Naive thymus-derived CD8-positive, alpha-beta T cell (primary cell): ENCODE measurements at places on chromosomes 12 and 14. TPM values are rescaled to one million over a fixed set of nuclear protein-coding genes. Genes with fewer than 3 reads are reported as not detected.

ABCD2 gene
- total RNA-seq: 22.9 TPM

TAS2R13 gene
- total RNA-seq: 1.2 TPM

SPIC gene
- total RNA-seq: not detected

KLRC1 gene
- total RNA-seq: 4.4 TPM

DNA sequence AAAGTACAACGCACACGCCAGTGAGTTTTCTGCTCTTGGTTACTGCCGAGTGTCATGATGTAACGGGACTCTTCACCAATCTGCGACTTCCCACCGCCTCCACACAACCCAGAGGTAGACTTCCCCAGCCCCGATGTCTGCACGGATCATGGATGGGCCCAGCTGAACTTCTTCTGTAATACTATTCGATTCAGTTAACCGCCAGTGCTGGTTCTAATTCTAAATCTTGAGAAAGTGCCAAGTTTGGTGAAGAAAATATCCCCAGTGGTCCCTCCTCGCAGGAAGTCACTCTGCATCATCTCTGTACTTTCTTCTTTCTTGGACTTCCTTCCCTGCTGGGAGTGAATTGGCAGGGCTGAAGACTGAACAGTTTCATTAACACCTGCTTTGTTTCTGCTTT lies 77.6 kb upstream of the SLC35F4 start:
- no peak for DNase-seq
- H3K36me3 ChIP-seq: no peaks in the 10 kb centered on the region
- no peak overlapping the region for H3K27ac ChIP-seq
- peaks cover 8% of the 10 kb centered on the region for H3K27me3 ChIP-seq
- H3K4me1 ChIP-seq: no peaks in the 10 kb centered on the region
- H3K4me3 ChIP-seq: no peak overlapping the region

- H3K4me1 ChIP-seq: peaks cover 23% of the 10 kb centered on the region
- H3K27ac ChIP-seq: peak overlapping the region; percentile 74
- H3K4me3 ChIP-seq: no peak overlapping the region
- H3K27me3 ChIP-seq: no peaks in the 10 kb centered on the region
- DNase-seq: no peak
These were observed 3.8 kb downstream of the KCNH3 start for GRCh38 chr12:49542592-49543160.

DNA sequence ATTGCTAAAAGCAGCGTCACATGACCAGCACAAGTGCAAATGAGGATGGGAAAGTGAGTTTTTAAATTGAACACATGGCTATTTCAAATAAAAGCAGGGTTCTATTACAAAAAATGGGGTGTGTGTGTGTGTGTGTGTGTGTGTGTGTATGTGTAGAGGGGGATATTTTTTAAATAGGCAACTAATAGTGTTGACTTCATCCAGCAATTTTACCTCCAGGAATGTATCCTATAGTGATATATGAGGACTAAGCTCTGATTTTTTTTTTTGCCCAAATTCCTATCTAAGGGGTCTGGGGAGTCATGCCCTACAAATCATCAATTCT lies 78.9 kb upstream of the AMN1 start:
- DNase-seq: no peak
- H3K27ac ChIP-seq: peak overlapping the region; percentile 99
- H3K4me1 ChIP-seq: peaks cover 31% of the 10 kb centered on the region
- H3K36me3 ChIP-seq: no peaks in the 10 kb centered on the region
- no peaks in the 10 kb centered on the region for H3K27me3 ChIP-seq

DNA sequence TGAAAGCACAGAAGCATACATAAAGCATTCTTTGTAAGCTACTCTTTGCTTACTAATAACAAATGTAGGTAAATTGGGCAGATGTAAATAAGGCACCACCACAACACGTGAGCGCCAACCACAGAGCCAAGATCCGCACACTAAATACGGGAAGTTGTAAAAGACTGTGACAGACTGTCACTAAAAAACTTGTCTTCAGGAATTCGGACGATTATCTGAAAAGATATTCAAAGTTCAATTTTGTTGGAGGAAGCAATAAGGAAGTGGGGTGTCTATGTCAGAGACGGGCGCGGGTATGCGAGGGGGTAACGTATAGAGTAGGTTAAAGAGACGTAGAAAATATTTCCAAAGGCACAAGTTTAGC lies 1.5 kb upstream of the HSP90B1 start:
- H3K4me1 ChIP-seq: peaks cover 58% of the 10 kb centered on the region
- peak overlapping the region; percentile 98 for H3K4me3 ChIP-seq
- H3K27ac ChIP-seq: peak overlapping the region; percentile 100
- DNase-seq: no peak
- peaks cover 12% of the 10 kb centered on the region for H3K36me3 ChIP-seq

DNA sequence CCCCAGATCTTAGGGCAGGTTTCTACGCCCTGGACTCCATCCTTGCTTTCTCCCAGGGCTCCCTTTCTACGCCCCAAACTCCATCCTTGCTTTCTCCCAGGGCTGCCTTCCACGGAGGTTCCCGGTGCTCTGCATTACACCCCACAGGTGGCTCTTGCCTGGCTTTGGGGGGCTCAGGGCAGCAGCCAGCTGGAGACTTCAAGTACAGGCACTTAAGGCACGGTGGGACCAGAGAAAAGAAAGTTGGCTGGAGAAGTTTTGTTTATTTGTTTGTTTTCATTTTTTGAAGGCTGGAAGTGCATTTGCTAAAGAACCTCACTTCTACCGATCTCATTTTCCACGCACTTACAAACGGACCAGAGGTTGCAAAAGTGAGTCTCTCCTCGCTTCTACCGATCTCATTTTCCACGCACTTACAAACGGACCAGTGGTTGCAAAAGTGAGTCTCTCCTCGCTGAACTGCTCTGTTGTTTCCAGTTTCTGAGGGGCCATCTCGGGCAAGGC lies 103.8 kb upstream of the MED13L start:
- no peak for DNase-seq
- no peaks in the 10 kb centered on the region for H3K36me3 ChIP-seq
- H3K27ac ChIP-seq: no peak overlapping the region
- peak overlapping the region; percentile 36 for H3K4me3 ChIP-seq
- H3K27me3 ChIP-seq: peaks cover 2% of the 10 kb centered on the region

DNA sequence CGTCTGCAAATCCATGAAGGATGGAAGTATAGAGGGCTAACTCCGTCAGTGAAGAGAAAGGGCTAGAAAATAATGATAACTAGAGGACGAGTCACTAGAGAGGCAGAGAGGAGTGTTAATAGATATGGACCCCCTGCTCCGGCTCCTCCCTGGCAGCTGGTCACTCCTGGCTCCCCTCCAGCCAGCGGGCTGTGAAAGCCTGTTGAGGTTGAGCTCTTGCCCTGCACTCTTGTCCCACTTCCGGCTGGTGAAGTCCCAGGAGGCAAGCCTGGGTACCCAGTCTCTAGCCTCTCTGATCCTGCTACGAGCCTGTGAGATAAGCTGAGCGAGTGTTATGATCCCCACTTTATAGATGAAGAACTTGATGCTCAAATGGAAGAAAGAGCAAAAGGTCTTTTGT lies 90.3 kb downstream of the RFX4 start:
- no peaks in the 10 kb centered on the region for H3K36me3 ChIP-seq
- H3K27ac ChIP-seq: no peak overlapping the region
- H3K4me1 ChIP-seq: no peaks in the 10 kb centered on the region
